ENCODE measurements at places on chromosomes 1 and 21.

- DNase-seq: no peak
These were observed 274.9 kb downstream of the NUF2 start for GRCh38 chr1:163596541-163597258.

GRCh38 chr1:22414244-22414751 lies 37.4 kb upstream of the ZBTB40 start:
- DNase-seq: no peak

DNA sequence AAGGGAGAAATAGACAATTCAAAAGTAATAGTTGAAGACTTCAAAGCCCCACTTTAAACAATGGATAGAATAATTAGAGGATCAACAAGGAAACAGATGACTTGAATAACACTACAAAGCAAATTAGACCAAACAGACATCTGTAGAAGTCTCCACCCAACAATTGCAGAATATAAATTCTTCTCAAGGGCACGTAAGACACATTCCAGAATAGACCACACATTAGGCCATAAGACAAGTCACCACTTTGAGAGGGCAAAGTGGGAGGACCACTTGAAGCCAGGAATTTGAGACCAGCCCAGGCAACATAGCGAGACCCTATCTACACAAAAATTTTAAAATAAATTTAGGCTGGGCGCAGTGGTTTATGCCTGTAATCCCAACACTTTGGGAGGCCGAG lies 20.5 kb upstream of the RNF186 start:
- DNase-seq: no peak

DNA sequence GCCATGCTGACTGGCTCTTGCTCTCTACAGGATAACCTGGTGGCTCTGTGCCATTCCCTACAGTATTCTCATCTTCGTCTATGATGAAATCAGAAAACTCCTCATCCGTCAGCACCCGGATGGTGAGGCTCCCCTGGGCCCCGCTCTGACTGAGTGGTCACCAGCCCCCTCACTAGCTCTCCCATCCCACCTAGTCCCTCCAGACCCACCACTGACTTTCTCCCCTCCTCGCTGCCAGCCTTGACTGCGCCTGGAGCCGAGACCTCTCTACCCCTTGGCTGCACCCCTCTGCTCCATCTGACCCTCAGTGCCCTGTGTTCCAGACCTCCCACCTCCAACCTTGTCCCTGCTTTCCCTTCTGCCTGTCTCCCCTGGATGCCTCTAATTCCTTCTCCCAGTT lies 4.1 kb upstream of the CASQ1 start:
- DNase-seq: no peak

DNA sequence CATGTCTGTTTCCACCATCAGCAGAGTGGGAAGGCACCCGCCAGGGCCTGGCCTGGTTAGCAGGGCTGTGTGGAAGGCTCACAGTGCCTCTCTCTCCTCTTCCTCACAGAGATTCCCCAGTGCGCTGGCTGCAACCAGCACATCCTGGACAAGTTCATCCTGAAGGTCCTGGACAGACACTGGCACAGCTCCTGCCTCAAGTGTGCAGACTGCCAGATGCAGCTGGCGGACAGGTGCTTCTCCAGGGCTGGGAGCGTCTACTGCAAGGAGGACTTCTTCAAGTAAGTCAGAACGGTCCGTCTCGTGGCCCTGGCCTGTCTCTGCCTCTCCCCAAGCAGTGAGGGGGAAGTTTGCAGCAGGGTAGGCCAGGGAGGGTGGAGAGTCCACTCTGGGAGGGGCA lies 18.1 kb downstream of the LHX4 start:
- DNase-seq: no peak

- DNase-seq: no peak
These were observed 40.1 kb upstream of the SLC5A9 start for GRCh38 chr1:48182439-48182838.

DNA sequence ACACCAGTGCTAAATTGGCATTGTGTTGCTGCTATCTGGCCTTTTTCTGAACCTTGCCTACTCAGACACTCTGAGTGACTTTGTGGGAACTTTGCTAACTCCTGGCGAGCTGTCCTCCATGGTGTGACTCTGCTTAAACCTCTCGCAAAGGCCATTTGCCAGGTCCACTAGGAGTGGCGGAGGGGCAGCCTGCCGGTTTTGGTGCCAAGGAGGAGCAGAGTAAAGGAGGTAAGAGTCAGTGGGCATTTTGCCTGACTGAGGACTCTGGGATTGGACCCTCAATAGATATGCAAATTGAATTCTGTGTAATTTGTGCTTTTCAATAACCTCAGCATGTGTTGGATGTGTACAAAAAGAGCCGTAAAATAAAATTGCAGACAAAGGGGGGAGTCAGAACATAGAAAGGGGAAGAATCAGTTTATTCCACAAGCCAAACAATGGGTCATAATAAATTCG lies 386.6 kb upstream of the NFIA start:
- peak; percentile 8 for DNase-seq

GRCh38 chr21:41048145-41048544 lies 119.8 kb upstream of the BACE2 start:
- no peak for DNase-seq
